ENCODE measurements at places on chromosomes 4 and X.
A peak's percentile ranks its signal among the peaks of the same experiment; 100 is the strongest.

DNA sequence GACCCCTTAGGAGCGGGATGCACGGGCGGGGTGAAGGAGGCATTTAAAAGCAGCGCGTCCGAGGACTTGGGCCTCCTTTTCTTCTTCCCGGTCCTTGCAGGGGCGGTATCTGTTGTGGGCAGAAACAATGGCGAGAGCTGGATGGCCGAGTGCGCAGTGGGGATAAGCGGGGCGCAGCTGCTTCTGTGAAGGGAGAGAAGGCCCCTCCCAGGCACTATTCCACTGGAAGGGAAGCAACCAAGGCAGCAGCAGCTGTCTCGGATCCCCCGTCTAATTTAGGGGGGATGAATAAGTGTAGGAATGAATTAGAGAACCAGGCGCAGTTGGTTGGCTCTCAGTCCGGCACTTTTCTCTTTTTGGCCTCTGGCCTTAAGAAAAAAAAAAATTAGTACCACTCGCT lies 995 bp downstream of the SMARCA5 start:
- peak; percentile 57 for DNase-seq

- no peak for DNase-seq
Measured at GRCh38 chrX:9515973-9516538, 51.2 kb downstream of the TBL1X start.

GRCh38 chr4:51997647-51998046 lies 22.5 kb downstream of the LRRC66 start:
- no peak for DNase-seq

DNA sequence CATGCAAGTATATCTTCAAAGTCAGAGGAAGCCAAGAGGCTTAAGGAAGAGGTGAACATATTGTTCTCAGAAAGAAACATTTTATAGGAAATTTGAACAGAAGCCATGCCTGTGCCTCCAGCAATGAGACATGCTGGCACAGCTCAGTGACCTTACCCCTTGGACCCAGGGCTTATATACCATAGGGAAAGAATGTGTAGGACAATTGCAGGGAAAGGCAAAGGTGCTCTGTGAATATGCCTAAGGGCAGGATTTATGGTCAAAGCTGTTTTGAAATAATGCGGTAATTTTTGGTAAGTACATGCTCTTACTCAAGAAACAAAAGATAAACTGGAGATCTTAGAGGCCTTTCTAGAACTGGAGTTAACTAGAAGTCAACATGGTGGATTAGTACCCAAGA lies 568.8 kb downstream of the GRID2 start:
- no peak for DNase-seq

- no peak for DNase-seq
Measured at GRCh38 chr4:1402516-1403091, 3.6 kb downstream of the NKX1-1 start.

DNA sequence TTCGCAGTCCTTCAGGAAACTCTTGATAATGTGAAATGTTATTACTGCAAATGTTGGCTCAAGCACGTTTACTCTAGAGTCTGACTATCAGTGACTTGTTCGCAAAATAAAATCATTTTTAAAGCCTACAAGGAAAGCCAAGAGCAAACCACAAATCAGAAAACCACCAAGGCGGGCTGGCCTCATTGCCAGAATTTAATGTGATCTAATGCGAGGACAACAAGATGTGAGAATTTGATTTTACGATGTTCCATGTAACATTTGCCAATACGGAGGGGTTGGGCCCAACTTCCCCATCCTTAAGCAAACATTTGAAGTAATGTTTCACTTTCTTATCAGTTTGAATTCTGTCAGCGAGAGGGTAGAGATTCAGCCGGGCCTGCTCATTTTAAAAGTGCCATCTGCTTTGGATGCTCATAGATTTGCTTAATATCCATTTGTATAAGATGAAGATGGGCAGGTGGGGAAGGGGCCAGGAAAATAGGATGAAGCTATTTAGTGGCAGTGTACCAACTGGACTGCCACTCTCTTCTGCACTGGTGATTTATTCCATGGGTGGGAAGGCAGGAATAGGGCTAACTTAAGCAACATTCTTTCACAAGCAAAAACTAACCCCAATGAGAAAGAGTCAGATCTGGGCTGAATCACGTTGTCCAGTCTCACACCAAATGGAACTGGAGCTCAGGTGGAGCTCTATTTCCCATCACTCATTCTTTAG lies 225.3 kb downstream of the ANAPC10 start:
- no peak for DNase-seq

DNA sequence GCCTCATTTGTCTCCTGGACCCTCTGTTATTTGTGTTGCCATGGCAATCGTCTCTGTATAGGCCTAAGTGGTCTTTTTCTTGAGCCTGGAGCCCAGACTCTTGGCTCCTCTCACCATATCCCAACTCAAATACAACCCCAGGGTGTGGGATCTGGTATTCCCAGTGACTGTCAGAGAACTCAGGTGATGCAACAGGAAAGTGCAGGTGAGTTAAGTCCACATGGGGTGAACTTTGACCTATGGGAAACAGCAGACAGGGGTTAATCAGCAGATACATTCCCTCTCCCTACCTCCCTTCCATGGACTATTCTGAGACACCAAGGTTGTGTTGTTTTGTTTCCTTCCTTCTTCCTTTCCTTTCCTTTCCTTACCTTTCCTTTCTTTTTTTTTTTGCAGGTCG lies 130.9 kb upstream of the RPS6KA3 start:
- peak; percentile 1 for DNase-seq

DNA sequence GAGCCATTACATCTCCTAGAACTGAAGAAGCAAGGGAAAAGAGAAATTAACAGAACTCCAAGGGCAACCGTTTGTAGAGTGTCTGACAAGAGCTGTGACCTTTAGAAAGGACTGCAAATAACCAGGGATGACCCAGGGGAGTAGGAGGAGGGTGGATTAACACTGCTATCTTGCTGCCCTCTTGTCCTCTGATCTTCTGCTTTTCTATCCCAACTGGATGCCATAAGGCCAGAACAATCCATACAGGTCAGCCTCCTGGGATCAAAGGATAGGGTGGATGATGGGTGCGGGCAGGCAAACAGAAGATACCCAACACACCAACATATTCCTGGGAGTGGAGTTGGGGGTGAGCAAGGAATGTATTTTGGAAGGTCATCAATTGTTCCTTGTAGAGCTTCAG lies 19.8 kb upstream of the PDE5A start:
- DNase-seq = no peak

DNA sequence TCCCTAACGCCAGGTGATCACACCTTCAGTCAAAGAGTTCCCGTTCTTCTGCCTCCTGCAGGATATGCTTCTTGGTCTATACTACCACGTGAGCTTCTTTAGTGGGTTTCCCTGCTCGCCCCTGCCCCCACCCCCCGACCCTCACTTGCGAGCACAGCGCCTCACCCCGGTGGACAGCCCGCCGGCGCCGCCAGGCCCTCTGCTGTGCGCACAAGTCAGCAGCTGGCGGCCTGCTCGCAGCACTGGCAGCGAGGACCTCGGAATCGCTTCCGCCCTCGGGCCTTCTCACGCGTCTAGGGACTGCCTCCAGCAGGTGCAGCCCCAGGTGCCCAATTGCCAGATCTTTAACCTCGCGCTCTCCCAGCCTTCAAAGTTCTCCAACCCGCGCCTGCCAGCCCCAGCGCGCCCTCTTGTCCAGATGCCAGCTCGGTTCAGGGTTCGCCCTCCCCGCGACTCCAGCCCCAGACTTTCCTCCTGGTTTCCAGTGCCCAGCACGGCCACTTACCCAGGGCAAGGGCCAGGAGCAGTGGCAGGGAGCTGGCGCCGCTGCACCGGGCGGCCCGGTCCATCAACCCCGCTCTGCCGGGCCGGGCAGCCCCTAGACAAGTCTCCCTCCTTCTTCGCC lies 454 bp downstream of the BTC start:
- DNase-seq = peak; percentile 23

DNA sequence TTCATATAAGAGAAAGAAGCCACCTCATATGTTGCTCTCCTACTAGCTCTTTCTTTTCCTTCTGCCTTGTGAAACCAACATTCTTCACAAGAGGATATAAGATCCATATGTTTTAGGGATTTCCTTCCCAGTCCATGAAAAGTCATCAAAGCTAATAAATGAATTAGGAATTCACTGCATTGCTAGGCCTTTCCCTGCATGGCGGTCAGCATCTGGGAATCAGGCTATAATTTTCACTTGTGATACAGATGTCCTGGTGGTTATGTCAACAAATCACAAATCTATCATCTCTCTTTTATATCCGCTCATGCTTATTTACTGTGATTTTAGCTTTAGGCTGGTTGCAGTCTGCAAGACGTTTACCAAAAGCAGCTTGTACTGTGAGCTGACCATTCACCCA lies 510.0 kb downstream of the NLGN4X start:
- no peak for DNase-seq

DNA sequence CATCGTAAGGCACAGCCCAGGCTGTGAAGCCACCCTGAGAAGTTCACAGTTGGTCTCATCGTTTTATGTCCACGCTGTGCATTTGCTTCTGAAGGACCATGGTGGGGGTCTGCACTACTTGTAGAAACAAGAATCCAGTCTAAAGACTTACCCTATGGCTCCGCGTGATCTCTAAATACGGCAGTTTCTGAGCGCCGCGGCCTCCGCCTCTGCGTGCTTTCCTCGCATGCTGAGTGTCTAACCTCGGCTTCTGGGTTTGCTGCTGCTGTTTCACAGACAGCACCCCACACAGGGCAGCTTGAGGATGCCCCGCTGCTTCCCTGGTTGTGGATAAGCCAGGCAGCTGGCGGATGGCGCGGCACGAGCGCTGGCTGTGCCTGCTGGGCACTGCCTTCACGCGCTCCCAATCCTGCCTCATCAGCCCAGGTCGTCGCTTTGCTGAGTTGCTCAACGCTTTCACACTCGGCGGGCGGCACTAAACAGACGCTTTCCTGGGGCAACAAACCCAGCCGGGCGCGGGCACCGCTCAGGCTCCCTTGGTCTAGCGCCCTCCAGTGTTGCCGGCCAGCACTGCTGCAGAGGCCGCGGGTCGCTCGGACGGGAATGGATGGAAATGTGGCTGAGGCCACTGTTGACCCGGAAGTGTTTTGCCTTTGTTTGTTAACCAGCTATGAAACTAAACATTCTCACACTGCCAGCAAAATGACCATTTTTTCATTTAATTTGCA lies 39.2 kb downstream of the FGFRL1 start:
- no peak for DNase-seq
